ENCODE measurements at places on chromosomes 12 and 14.
A peak's percentile ranks its signal among the peaks of the same experiment; 100 is the strongest.

DNA sequence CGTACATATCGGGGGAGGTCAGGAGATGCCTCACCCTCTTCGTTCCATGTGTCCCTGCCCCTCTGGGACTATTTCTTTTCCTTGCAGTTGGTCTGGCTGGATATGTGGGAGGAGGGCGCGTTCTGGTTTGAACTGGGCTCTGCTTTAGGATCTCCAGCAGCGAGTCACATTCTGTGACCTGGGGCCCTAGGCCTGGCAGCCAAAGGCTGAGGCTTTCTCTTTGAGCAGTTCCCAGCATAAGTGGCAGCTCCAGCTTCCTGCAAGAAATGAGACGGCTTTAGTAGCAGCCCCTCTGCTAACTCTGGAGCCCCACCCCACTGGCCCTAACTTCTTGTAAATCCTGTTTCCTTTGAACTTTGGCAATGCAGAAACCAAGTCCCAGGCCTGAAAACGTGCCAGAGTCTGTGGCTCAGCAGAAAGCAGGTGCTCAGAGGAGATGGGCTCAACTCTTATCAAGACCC is 274.8 kb downstream of the DPF3 start:
- DNase-seq: peak; percentile 53

- DNase-seq: no peak
Measured at GRCh38 chr12:52432559-52433207, 1.5 kb downstream of the KRT75 start.

- peak; percentile 84 for DNase-seq
Measured at GRCh38 chr12:122646517-122647217, 56.5 kb downstream of the HCAR2 start.

- DNase-seq: no peak
Measured at GRCh38 chr12:109058773-109059172, 6.4 kb downstream of the USP30 start.

- DNase-seq: peak; percentile 28
Measured at GRCh38 chr12:123916729-123917128, 55.9 kb downstream of the CCDC92 start.

Measured in GM23248 (cell line).